ENCODE measurements at places on chromosomes 7 and 10.

- DNase-seq = no peak
- H3K36me3 ChIP-seq = no peaks in the 10 kb centered on the region
- H3K27ac ChIP-seq = no peak overlapping the region
- no peak overlapping the region for H3K4me3 ChIP-seq
- H3K27me3 ChIP-seq = no peaks in the 10 kb centered on the region
These were observed 121.3 kb downstream of the MPP7 start for GRCh38 chr10:28181478-28182096.

DNA sequence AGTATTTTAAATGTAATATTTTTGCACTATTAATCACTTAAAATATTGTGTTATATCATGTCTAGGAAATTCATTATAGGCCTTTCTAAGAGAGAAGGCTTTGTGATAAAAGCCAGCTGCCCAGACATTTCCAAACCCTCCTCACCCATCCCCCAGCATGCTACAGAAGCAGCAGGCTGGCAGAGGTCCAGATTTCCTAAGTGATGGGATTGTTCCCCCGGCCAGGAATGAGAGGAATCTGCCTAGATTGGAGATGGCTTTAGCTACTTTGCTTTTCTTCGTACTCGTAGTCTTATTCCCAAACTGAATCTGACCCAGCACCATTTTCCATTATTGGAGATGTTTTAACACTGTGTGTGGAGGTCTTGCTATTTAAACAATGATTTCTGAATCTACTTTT is 29.4 kb downstream of the CDK14 start:
- no peak for DNase-seq
- no peak overlapping the region for H3K27ac ChIP-seq
- no peak overlapping the region for H3K4me3 ChIP-seq
- H3K27me3 ChIP-seq = no peaks in the 10 kb centered on the region
- no peaks in the 10 kb centered on the region for H3K36me3 ChIP-seq

- H3K27me3 ChIP-seq = no peaks in the 10 kb centered on the region
- no peak for DNase-seq
- no peak overlapping the region for H3K4me3 ChIP-seq
- H3K4me1 ChIP-seq = no peaks in the 10 kb centered on the region
- H3K27ac ChIP-seq = no peak overlapping the region
- no peaks in the 10 kb centered on the region for H3K36me3 ChIP-seq
These were observed 140.1 kb upstream of the UNC5B start for GRCh38 chr10:71072131-71072822.

DNA sequence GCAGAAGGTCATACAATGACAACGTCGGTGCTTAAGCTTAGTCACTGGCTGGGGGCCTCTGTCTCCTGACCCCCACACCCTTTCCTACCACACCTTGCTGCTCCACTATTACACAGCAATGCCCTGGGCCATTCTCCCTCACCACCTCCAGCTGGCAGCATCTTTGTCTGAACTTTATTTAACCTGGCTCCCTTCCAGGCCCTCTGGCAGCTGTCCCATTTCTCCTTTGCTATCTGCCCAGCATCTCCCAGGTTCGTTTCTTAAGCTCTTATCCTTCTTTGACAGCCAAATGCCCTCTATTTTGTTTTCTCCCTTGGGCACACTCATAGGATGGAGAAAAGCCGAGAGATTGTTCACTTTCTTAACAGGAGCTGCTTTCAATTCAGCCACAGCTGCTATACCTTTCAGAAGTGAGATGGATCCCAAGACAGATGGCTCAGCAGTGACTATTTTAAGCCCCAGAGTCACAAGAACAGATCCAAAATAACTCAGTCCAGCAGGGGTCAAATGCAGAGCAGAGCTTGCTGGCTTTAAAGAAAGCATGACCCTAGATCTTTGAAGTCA is 1277.1 kb upstream of the AUTS2 start:
- H3K27me3 ChIP-seq = peaks cover 3% of the 10 kb centered on the region
- no peaks in the 10 kb centered on the region for H3K36me3 ChIP-seq
- no peak overlapping the region for H3K27ac ChIP-seq
- H3K4me3 ChIP-seq = no peak overlapping the region

DNA sequence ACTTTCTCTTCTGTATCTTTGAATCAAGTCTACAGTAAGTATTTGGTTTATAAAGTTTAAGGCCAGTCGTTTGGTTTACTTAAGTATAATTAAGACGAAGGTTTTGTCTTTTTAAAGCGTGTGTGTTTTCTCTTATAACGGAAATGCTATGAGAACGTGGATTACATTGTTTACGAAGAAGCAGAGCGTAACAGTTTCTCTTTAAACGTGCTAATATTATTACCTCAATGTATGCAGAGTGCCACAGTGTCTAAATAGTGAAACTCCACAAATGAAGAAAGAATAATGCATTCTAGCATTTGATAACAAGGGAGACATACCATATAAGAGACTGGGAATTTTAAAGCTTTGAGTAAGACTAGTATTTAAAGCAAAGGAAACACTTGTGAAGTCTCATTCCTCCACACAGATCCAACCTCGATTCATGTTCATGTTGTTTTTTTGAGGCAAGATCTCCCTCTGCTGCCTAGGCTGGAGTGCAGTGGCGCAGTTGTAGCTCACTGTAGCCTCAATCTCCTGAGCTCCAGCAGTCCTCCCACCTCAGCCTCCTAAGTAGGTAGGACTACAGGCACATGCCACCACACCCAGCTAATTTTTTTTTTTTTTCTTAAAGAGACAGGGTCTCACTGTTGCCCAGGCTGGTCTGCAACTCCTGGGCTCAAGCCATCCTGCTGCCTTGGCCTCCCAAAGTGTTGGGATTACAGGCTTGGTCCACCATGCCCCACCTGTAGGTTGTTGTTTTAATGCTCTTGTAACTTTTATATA is 75.1 kb downstream of the ANKRD61 start:
- peak; percentile 22 for DNase-seq
- peak overlapping the region; percentile 92 for H3K4me3 ChIP-seq
- peak overlapping the region; percentile 96 for H3K27ac ChIP-seq
- H3K36me3 ChIP-seq = peaks cover 9% of the 10 kb centered on the region

- H3K36me3 ChIP-seq = peaks cover 29% of the 10 kb centered on the region
- H3K27ac ChIP-seq = no peak overlapping the region
- H3K27me3 ChIP-seq = no peaks in the 10 kb centered on the region
- DNase-seq = no peak
These were observed 8.4 kb upstream of the SCART1 start for GRCh38 chr10:133445268-133445732.

DNA sequence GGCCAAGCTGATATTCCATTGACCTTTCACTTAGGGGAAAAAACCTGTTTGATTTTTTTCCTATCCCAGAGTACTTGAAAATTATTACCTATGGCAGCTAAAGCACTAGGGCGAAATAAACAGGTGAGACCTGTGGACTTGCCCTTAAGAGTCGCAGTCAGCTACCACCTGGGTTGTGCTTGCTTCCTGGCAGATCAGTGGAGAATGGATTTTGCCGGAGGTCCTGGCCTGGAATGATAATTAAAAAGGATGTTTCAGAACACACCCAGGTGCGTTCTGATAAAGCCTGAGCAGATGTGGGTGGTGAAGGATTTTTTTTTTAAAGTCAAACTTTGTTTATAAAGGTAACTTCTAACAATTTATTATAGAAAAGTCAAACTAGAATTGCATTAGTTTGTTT is 59.1 kb downstream of the AUTS2 start:
- peaks cover 15% of the 10 kb centered on the region for H3K4me1 ChIP-seq
- no peaks in the 10 kb centered on the region for H3K27me3 ChIP-seq
- no peak for DNase-seq
- no peaks in the 10 kb centered on the region for H3K36me3 ChIP-seq
- no peak overlapping the region for H3K4me3 ChIP-seq

DNA sequence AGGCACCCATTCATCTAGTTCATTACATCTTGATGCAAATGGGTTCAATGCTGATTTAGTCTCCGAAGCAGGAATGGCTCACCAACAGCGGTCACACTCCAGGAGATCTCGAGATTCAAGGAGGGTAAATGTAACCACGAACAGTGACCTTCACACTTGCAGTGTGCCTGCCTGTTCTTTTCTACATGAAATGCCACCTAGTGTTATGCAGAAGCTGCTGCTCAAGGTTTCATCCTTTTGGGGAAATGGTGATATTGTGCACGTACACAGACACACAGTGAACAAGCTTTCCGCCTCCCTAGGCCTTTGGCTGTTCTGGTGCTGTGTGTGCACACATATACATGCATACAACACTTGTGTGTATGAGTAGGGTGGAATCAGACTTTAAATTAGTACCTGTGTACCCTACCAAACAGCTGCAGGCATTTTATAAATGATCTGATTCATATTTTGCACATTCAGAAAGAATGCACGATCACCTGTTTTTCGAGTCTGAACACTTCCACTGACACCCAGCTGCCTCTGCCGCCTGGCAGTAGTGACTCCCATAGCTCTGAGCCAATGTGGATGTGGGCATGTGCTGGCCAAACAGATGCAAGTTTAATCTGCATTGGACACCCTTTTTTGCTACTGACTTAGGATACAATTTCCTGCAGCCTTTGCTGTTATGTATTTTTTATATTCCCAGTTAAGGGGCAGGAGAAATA is 100.5 kb downstream of the TACC2 start:
- peaks cover 3% of the 10 kb centered on the region for H3K27me3 ChIP-seq
- H3K4me3 ChIP-seq = no peak overlapping the region
- H3K4me1 ChIP-seq = no peaks in the 10 kb centered on the region
- no peak for DNase-seq
- H3K36me3 ChIP-seq = no peaks in the 10 kb centered on the region
- no peak overlapping the region for H3K27ac ChIP-seq

Data from naive thymus-derived CD8-positive, alpha-beta T cell (primary cell).